Thyroid gland (tissue), 4 donors: ENCODE measurements at places on chromosomes 3 and 15.

GRCh38 chr15:58762731-58763130, 8.4 kb upstream of the MINDY2 start:
- no peak for DNase-seq

GRCh38 chr3:194884649-194885315, 199.1 kb downstream of the FAM43A start:
- peak; percentile 17 for DNase-seq

DNA sequence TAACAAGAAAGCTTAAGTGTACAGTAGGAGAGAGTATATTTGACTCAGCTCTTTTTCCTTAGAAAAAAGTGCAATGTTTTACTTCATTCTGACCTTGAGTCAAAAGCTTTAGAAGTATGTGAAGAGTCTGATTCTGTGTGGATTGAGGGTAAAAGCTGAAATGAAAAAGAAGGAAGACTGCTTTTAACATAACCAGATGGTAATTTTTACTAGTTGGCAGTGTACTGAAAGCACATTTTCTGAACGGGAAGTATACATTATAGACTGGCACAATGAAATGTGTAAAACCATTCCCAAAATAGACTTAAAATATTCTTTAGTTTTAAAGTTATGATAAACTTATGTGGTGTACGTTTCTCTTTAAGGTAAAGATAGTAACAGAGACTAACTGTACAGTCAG, 197.8 kb upstream of the ZNF717 start:
- no peak for DNase-seq

- DNase-seq: no peak
Measured at GRCh38 chr3:39810647-39811161, 1.3 kb downstream of the MYRIP start.

DNA sequence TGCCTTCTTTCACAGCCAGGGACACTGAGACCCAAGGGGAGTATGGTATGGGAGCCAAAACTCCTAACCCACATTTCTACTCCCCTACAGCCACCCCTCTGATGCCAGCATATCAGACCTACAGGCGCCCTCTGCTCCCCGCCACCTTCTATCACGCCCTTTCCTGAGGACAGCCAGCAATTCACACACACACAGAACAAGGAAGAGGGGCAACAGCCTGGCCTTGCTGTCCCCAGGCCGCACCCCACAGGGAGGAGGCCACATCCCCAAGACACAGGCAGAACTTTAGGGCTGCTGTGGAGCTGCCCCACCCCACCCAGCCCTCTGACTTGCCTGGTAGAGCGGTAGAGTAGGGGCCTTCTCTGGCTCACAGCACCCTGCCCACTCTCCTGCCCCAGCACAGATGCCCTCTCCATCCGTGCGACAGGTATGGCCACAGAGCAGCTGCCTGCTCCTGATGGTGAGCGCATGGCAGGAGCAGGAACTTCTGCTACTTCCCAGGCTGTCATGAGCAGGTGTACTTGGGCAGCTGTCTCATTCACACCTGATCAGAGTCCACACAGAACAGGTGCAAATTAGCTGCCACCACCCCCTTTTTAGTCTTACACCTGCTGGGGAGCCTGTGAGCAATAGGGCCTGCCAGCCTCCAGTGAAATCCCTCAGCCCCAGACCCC, 33.4 kb downstream of the CCDC33 start:
- DNase-seq: no peak

GRCh38 chr15:35194296-35194695, 109.2 kb upstream of the NANOGP8 start:
- DNase-seq: no peak

GRCh38 chr3:77935418-77935817, 895.5 kb downstream of the ROBO2 start:
- DNase-seq: no peak

DNA sequence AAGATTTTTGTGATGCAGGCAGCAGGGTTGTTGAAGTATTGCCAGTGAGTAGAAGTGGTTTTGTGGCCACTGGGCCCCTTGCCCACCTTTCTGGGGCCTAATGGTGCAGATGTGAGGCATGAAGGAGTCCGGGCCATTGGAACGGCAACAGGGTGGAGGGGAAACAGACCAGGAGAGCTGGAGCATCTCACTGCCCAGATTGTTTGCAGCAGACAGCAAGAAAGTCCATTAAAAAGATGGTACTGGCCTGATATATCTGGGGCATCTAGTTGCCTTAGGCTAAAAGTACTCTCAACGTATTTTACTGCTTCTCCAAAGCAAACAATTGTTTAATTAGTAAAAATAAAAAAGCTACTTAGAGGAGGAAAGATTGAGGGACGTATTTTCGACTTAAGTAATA, 298.4 kb downstream of the SATB1 start:
- DNase-seq: no peak

DNA sequence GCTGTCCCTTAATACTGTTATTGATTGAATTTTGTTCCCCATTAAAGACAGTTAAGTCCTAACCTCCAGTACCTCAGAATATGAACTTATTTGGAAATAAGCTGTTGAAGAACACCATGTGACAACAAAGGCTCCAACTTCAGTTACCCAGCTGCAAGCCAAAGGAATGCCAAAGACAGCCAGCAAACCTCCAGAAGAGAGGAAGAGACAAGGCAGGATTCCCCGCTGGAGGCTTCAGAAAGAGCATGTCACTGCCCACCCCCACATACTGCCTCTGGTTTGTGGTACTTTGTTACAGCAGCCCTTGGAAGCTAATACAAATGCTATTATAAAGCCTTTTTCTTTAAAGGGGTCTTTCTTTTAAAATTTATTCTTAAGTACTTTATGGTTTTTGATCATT, 18.4 kb upstream of the NEK10 start:
- DNase-seq: no peak

- no peak for DNase-seq
Measured at GRCh38 chr3:66629982-66630368, 129.2 kb upstream of the LRIG1 start.

DNA sequence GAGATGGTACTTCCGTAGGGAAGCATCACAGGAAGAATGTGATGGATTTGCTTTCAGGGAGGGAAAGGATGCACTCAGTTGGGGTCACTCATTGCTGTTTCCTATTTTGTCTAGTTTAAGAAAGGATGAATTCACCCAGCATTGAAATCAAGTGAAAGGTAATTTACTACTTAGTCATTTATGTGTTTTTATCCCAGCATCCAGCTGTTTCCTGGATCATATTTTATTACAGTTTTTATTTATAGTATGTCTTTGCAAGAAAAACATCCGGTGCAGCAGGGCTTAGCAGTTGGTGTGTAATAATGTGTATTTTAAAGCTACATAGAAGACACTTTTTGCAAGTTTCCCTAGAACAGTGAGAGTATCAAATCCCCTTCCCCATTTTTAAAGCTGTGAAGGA, 37.4 kb upstream of the GOLGA8B start:
- no peak for DNase-seq

- peak; percentile 63 for DNase-seq
Measured at GRCh38 chr3:132535575-132536441, 61.3 kb upstream of the ACKR4 start.

DNA sequence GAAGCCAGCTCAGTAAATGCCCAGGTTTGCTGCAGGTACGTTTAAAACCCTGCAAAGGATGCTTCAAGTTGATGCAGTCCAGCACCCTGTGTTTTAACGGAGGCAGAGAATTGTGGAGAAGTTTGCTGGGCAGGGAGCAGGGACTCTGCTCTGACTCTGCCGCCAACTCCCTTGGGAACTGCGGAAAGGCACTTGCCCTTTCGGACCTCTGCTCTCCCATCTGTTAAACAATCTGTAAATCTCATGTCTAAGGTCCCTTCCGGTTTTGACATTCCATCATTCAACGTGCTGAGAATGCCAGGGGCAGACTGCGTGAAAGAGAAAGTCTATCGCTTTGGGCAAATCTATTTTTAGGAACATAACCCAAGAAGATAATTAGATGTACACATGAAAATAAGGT, 184.5 kb downstream of the OPA1 start:
- no peak for DNase-seq

GRCh38 chr3:144242747-144243146, 271.1 kb downstream of the DIPK2A start:
- no peak for DNase-seq

DNA sequence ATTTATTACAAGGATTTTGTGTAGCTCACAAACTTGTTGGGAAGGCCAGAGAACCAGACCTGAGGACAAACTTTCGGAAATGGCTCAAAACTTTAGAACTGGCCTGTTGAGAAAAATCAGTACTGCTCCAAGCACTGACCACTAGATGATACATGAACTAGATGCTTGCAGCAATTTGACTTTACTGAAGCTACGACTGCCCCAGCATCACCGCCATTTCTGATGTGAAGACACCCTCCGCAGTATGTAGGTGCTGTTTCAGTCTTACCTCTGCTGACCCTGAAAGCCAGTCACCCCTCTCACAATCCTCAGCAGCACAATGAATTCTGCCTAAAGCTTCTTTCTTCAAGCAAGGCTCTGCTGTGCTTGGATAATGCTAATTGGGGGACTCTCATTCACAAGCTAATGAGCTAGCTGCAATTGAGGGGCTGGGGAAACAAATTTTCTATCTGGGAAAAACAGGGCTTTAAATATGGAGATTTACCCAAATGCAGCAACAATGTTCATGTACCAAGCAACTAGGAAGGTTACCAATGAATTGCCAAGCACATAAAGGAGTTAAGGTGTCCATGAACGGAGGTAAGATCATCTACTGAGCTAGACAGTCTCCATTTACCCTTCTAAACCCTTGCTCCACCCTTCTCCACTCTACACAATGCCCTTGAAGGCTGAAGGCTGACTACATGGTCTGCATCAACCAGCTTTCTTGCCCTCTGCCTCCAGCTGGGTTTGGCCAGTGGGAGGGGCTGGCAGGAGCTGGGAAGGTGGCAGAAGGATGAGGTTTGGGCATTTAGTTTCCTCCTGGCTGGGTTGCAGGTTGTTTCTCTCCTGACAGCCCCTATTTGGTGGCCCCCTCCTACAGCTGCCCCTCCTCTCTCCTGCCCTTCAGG, 53.2 kb upstream of the FSTL1 start:
- no peak for DNase-seq

DNA sequence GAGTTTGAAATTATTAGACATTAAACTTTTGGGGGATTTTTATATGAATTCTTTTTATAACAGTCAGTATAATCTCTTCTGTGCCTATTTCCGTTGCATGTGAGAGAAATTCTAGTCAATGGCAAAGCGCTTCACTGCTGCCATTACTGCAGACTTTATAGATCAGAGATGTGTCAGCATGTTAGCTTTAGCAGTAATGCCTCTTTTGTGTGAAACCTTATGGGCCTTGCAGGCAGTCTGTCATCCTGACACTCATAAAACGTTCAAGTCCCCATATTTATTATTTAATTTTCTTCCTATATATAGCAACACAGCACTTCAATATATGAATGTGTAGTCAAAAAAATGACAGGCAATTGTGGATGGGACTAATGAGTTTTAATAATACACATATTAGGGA, 191.0 kb downstream of the NLGN1 start:
- no peak for DNase-seq

DNA sequence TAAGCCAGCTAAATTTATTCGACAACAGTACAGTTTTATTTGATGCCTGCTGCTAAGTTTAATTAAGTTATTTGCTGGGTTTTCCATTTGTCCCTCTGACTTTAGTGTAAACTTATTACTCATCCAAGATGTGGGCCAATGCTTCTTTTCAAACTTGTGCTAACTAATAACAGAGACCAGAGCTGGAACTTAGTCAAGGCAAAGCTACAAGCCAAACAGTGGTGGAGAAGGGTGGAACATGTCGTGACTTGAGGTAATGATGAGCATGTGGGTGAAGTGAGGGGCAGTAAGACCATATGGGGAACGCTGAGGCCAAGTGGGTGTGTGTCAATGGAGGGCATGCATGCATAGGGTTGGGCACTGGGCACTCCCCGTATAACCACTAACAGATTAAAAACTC, 63.9 kb downstream of the NMD3 start:
- DNase-seq: no peak

GRCh38 chr15:38307251-38307650, 54.6 kb downstream of the SPRED1 start:
- DNase-seq: no peak

- no peak for DNase-seq
Measured at GRCh38 chr3:5951026-5951425, 763.5 kb downstream of the EDEM1 start.

GRCh38 chr15:71338265-71338664, 223.0 kb downstream of the THSD4 start:
- DNase-seq: no peak

DNA sequence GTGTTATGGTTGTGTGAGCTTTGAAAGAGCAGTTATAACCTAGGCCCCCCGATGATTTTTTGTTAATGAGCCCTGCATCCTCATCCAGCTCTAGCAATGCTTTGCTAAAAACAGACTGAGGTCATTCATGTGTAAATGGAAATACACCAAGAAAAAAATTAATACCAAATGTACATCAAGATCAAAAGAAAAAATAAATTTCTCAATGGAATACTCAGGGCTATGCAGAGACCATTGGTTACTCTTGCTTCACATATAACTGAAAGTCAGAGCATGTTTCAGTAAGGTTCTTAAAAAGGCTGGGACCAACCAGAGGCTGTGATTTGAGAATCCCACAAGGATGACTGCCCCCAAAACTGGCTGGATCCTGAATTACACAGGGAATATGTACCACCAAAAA, 48.0 kb downstream of the ARHGAP31 start:
- DNase-seq: no peak

DNA sequence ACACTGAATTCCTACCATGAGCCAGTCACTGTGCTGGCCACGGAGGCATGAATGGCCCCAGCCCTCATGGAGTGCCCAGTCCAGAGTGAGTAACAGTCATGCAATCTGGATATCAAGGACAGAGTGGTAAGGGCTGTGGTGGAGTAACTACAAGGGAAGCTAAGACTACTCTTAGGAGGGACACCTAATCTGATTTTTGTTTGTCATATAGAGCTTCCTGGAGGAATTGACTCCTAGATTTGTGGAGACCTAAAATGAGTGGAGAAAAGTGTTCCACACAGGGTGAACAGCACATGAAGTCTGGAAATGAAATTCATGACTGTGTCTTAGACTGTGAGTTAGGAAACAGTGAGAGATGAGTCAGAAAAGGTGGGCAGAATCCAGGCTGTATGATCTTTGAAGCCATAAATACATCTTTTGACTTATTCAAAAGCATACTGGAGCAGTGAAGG, 219.9 kb downstream of the NFKBIZ start:
- DNase-seq: no peak

DNA sequence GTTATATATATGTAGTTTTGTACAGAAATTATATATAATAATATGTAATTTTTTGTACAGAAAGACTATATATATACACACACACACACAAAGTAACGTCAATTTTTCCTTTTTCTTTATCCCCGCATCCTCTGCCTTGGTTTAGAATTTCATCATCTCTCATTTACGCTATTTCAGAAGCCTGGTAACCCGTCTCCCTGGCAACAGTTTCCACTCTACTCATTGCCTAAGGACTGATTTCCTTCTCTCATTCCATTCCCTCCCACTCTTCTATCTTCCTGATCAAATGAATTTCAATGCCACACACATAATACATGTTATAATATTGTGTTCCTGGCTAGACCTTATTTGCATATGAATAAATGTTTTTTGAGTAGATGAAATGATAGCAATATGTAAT, 47.8 kb upstream of the NDN start:
- no peak for DNase-seq

- DNase-seq: no peak
Measured at GRCh38 chr3:150385296-150386242, 22.5 kb upstream of the TSC22D2 start.

GRCh38 chr3:56137415-56137814, 330.9 kb downstream of the ERC2 start:
- DNase-seq: no peak

- no peak for DNase-seq
Measured at GRCh38 chr3:144791034-144791433, 819.4 kb downstream of the DIPK2A start.
